Activated naive CD8-positive, alpha-beta T cell treated with anti-CD3 and anti-CD28 coated beads for 36 hours (primary cell): ENCODE measurements at places on chromosomes 12 and 14. TPM values are rescaled to one million over a fixed set of nuclear protein-coding genes. Genes with fewer than 3 reads are reported as not detected.

DNA sequence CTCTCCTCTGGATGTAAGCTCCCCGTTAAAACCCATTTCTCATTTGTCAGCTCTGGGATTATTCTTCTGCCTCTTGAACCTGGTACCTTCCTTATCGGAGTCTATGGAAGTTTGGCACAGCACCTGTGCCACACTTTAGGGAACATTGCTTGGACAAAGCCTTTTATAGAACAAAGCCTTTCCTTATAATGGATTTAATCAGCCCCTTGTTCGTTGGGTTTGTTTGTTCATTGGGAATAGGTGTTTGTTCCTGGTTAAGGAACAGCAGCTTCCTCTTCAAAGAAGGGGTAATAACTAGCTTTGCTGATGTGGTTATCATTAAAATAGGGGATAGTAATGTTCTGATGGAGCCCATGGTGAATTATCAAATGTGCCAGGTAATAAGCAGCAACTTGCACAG, 70.4 kb downstream of the NRXN3 start:
- H3K27ac ChIP-seq = no peak overlapping the region
- no peak overlapping the region for H3K4me3 ChIP-seq
- no peaks in the 10 kb centered on the region for H3K4me1 ChIP-seq
- no peak for DNase-seq

- DNase-seq = no peak
- H3K27me3 ChIP-seq = no peaks in the 10 kb centered on the region
- H3K36me3 ChIP-seq = no peaks in the 10 kb centered on the region
- H3K27ac ChIP-seq = no peak overlapping the region
- H3K4me1 ChIP-seq = no peaks in the 10 kb centered on the region
These were observed 48.5 kb upstream of the MEG3 start for GRCh38 chr14:100777366-100777817.

Gene TAS2R50
- 0.36 TPM for total RNA-seq

Gene NOS1
- total RNA-seq = not detected

DNA sequence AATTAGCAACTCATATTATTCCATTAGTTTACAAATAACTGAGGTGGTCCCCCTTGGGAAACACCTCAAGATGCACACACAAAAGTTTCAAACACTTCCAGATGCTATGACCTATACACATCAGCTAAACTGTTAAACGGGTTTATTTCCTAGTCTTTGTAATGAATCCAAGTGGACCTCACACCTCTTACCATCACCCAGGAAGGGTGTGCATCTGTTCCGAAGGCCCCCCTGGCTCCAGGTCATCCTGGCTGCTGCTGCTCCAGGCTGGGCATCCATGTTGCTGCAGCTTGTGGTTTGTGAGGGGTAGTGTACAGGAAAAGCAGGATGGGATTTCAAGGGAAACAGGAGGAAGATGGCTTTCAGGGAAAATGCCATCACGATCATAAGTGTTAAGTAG, 6.8 kb downstream of the HNRNPC start:
- no peaks in the 10 kb centered on the region for H3K27me3 ChIP-seq
- H3K36me3 ChIP-seq = peaks cover 90% of the 10 kb centered on the region
- DNase-seq = no peak
- H3K4me3 ChIP-seq = peak overlapping the region; percentile 100
- peaks cover 77% of the 10 kb centered on the region for H3K4me1 ChIP-seq
